ENCODE measurements at places on chromosomes 7 and 10.

DNA sequence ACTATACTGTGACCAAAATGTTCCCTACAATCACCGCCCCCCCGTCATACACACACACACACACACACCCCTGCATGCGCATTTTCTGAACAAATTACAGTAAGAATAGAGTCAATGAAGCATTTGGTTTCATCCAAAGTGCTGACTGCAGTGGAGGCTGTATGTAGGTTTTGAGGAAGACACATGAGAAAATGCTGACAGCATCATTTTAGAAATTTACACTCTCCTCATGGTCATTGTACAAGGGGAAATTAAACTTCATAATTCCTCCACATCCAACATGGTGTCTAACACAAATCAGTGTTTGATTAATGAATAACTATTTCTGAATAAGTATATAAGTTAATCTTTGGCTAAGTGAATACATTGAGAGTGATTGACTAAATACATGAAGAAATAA, 1126.8 kb upstream of the PHF14 start:
- DNase-seq: no peak

DNA sequence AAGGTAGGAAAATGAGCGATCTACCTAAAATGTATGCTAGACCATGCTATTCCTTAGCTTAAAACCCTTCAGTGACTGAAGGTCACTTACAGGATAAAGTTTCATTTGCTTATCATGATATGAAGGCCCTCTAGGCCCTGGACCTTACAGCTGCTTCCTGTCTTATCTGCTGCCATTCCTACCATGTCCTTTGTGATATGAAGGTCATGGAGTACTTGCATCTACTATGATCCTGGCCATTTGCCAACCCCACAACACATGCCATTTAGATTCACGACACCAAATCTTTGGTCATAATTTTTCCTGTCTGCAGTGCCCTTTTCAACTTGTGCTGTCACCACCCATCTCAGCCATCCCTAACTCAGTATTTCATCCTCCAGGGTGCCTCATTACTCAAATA, 181.8 kb upstream of the MDFIC start:
- DNase-seq: no peak

- no peak for DNase-seq
Measured at GRCh38 chr10:95280637-95281036, 10.2 kb downstream of the PDLIM1 start.

- DNase-seq: no peak
Measured at GRCh38 chr10:93916257-93917063, 22.7 kb downstream of the SLC35G1 start.

GRCh38 chr7:140004672-140005071, 58.1 kb downstream of the PARP12 start:
- DNase-seq: no peak

- DNase-seq: no peak
Measured at GRCh38 chr7:24733414-24734060, 23.7 kb downstream of the GSDME start.

- DNase-seq: no peak
Measured at GRCh38 chr7:107147464-107148393, 21.1 kb upstream of the HBP1 start.
